GM18507 (cell line): ENCODE measurements at places on chromosomes 11 and 22.
A peak's percentile ranks its signal among the peaks of the same experiment; 100 is the strongest.

DNA sequence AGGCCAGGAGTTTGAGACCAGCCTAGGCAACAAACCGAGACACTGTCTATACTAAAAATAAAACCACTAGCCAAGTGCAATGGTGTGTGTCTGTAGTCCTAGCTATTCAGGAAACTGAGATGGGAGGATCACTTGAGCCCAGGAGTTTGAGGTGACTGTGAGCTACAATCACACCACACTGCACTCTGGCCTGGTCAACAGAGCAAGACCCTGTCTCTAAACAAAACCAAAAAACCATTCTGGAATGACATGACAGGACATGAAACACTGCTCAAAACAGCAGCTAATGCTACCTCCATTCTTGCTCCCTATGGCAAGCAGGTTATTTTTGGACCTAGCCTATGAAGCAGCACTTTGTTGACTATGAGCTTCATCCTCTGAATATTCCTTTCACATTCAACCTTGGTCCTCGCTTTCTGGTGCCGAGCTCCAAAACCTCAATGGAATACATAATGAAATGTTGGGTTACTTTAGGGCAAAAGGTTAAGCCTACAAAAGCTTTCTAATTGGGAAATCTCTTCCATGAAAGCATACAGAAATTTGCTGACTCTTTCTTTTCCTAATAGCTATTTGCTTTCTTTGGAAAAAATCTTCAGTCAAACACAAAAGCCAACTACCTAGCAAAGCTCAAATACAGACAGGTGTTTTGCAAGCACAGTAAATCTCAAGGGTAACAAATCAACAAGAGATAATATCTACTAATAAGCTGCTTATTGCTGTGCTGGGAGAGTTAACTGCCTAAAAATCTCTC lies 21.1 kb downstream of the SIK3 start:
- no peak for DNase-seq

- no peak for DNase-seq
These were observed 40.2 kb upstream of the CCDC90B start for GRCh38 chr11:83326326-83326725.

DNA sequence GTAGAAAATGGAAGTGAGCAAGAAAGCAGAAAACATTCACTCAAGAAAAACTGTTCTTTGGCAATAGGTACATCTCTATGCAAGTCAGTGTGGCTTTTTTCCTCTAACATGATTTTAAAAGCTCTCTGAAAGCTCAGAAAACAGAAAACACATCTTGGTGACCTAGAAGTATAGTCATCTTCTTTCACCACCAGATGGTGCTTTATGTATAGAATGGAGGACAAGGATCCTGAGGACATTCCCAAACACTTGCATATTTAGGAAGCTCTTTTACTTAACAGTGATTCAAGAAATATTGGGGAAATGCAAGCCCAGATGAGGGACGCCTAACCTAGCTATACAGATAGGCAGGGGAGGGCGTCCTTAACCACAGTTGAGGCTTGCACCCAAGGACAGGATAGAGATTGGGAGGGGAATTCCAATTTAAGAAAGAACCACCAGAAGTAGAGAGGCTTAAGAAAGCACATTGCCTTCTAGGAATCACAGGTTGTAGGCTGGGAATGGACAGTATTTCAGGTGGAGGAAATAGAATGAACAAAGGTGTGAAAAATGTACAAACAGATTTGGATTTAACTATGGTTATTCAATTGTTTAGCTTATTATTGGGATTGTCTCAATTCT lies 13.8 kb upstream of the CCDC81 start:
- DNase-seq: no peak

GRCh38 chr11:70024036-70024772 lies 53.9 kb upstream of the ANO1 start:
- no peak for DNase-seq

DNA sequence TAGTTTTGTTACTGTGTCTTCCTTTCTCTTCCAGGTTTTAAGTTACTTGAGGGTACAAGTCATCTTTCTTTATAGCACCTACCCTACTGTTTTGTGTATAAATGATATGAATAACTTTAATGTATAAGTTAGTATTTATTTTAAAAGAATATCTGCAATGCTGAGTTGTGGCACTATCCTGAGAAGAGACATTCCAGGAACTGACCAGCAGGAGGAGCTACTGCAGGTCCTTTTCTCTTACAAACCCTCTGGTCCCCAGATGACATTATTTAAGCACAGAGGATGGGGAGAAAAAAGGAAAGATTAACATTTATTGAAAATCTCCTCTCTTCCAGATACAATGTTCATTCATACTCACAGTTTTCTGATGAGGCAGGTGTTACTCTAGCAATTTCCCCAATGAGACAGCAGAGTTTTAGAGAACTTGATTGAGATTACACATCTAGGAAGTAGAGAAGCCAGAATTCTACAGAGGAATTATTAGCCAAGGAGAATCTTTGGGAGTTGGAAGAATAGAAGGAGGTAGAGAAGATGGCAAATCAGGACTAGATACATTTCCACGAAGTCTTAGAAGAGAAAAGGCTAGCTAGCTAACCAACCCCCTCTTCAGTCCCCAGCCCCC lies 541.2 kb upstream of the API5 start:
- no peak for DNase-seq

GRCh38 chr11:20609727-20610707 lies 10.6 kb downstream of the SLC6A5 start:
- peak; percentile 42 for DNase-seq

DNA sequence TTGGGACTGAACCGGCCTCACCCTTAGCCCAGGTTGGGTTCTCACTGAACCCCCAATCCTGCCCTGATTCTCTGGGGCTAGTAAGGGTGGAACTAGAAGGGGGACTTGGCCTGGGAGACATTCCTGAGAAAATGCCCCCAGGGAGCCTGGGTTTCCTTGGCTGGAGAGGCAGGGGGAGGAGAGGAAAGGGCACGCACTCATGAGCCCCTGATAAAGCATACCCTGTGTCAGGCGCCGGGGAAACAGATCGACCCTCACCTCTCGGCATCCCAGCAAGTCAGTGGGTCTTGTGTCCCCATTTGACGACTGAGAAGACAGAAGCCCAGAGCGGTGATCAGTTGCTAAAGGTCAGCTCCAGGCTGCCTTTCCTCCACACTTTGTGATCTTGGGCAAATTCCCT lies 47.7 kb upstream of the RTL6 start:
- no peak for DNase-seq

- DNase-seq: no peak
These were observed 809.4 kb upstream of the RAG2 start for GRCh38 chr11:37407461-37407860.

- no peak for DNase-seq
These were observed 90.6 kb downstream of the ATM start for GRCh38 chr11:108313444-108313843.

GRCh38 chr11:47896199-47896598 lies 48.0 kb upstream of the NUP160 start:
- DNase-seq: no peak

- DNase-seq: no peak
These were observed 35.9 kb upstream of the HORMAD2 start for GRCh38 chr22:30044369-30044768.

DNA sequence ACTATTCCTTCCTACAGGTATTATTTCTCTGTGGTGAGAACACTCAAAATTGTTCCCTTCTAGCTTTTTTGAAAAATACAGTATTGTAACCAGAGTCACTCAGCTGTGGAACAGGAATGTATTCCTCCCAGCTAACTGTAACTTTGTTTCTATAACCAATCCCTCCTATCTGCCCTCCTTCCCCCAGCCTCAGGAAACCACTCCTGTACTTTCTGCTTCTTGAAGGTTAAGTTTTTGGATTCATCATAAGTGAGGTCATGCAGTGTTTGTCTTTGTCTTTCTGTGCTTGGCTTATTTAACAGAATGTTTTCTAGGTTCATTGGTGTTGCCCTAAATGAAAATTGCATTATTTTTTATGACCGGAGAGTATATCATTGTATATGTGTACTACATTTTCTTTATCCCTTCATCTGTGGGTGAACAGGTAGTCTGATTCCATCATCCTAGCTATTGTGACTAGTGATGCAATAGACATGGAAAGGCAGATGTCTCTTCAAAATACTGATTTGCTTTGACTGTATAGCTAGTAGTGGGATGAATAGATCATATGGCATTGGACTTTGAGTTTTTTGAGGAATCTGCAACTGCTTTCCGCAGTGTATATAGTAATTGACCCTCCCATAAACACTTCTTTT lies 112.9 kb upstream of the GRK3 start:
- DNase-seq: no peak

DNA sequence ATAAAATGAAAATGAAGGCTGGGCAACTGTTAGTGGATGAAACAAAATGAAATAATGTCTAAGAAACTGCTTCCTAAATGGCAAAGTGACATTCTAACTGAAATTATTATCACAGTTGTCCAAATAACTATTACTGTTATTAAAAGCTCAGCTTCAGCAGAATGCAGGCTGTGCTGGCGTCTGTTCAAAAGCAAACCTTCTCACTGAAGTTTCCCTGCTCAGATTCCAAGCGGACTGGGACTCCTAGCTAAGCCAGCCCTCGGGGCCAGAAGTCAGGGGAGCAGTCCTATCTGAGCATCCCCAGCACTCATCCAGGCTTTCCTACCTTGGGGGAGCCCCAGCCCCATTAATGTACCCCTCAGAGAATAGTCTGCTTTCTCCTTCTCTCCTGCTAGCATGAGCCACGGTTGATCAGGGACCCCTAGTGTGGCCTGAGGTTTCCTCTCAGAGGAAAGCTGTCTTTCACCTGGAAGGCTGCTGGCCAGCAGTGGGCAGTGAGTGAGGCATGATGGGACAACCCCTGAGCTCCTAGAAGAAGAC lies 1167.3 kb downstream of the TBC1D22A start:
- DNase-seq: no peak

DNA sequence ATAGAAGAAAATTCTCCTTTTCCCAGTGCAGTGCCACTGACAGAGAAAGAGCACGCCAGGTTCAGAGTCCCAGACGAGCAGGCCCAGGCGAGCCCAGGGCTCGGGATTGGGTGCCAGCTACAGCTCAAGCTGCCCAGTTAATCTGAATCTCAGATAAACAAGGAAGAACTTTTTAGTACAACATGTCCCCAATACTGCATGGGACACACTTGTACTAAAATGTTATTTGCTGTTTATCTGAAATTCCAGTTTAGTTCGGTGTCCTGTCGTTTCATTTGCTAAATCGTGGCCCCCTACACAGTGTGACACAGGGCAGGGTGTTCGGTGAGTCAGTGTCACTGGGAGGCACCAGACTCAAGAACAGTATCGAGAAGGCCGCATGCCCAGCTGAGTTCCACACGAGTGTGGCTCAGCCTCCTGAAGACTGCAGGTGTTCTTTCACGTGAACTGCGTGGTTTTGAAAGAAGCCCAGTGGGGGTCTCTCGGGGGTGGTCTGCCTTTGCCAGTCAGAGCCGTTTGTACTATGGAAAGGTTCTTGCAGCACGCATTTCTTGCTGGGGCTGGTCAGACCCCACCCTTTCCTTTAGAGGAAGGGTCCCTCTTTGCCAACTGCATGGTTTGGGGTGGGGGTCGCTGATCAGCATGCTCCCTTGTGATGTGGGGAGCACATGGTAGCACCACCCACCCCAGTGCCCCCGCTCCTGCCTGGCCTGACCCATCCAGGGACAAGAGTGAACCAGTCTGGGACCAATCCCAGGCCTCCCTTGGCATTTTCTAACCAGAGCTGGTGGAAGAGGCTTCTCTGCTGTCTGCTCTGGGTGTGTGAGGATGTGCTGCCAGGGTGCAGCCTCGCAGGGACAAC lies 115.6 kb upstream of the B3GAT1 start:
- DNase-seq: no peak

DNA sequence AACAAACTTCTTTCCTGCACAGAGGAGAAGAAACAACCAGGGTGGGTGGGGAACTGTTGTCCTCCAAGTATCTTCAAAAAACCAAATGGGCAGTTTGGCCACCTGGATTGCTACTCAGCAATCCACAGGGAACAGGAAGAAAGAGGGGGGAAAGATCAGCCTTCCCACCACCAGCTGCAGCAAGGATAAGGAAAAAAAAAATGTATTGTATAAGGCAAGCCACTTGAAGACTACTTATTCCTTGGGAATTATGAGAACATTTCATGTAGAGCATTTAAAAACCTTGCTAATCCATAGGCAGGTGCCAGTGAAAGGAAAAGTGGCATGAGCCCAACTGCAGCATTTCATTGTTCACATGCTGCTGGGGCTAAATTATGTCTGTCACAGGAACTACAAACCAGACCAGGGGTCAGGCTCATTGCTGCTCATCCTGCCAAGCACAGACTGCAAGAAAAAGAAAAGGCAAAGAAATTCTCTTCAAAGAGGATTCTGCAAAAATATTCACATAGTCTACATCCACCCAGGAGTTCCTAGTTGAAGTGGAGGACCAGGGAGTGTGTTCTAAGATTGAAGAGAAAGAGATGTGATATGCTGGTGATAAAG lies 2.2 kb downstream of the RAB30 start:
- no peak for DNase-seq

DNA sequence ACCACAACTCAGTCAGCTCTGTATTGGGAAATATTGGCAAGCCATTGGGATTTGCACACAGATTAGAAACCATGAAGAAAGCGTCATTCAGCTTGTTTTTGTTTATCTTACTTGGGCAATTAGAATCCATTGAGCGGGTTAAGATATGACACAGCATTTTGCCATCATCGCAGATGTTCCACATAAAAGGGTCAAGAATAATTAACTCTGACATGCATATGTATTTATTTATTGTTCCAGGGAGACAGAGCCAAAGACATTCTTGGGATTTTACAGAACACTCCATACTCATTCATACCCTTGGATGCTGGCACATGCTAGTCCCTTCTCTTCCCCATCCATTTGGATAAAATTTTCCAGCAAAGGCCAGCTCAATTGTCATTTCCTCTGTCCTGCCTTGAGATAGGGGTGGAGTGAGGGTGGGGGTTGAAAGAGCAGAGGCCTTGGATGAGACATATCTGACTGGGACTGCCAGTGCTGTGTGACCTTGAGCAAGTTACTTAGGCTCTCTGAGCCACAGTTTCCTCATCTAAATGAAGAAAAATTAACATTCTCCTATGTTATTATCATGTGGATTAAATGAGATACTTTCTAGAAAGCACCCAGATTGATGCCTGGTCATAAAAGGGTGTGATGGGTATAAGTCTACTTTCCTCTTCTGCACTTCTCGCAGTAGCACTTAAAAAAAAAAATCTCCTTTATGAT lies 179.7 kb downstream of the RRAS2 start:
- no peak for DNase-seq
